ENCODE measurements at places on chromosomes 5 and 9.

GRCh38 chr9:126155756-126156664, 170.6 kb upstream of the MVB12B start:
- DNase-seq: no peak

DNA sequence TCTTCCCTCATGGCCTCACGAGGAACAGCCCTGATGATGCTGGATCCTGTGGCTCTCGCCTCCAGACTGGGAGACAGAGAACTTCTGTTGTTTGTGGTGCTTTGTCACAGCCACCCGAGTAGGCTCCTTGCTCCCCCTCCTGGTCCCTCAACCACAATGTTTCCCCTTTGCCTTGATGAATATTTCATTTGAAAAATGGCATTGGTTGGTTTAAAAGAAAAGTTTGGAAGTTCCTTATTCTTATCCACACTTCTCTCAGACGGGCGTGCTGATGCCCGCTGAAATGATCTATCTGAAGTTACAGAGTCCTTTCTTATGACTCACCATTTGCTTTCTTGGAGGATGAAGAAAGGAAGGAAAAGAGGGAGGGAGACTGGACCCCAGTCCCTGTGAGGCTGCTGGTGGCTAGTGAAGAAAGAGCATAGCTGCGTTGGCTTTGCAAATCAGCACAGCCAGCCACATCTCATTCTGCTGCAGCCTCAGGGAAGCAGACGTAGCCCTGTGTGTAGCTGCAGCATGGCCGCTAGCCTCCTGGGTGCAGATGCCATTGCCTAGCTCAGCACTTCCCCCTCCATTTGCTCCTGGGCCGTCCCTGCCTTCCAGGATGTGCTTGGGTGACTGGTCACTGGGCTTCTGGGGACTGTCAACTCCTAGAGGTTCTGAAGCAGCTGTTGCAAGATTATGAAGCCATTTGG, 185.9 kb downstream of the ERCC6L2 start:
- DNase-seq: no peak

DNA sequence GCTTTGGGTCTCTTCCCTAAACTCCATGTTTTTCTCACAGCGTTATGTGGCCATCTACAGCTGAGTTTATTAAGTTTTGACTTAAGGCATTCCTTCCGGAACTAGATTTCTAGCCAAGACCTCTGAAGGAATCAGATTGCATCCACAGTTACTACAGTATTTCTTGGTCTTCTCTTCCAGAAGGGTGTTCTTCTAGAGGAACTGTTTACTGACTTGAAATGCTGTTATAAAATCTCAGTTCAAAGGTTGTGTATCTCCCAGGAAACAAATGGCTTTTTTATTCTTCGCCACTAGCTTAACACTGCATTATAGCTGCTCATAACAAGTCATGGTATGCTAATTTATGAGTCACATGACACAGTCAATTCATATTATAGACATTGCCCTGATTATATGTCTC, 55.3 kb upstream of the RAD23B start:
- DNase-seq: no peak

GRCh38 chr9:12813960-12814876, 39.4 kb downstream of the LURAP1L start:
- DNase-seq: peak; percentile 46

DNA sequence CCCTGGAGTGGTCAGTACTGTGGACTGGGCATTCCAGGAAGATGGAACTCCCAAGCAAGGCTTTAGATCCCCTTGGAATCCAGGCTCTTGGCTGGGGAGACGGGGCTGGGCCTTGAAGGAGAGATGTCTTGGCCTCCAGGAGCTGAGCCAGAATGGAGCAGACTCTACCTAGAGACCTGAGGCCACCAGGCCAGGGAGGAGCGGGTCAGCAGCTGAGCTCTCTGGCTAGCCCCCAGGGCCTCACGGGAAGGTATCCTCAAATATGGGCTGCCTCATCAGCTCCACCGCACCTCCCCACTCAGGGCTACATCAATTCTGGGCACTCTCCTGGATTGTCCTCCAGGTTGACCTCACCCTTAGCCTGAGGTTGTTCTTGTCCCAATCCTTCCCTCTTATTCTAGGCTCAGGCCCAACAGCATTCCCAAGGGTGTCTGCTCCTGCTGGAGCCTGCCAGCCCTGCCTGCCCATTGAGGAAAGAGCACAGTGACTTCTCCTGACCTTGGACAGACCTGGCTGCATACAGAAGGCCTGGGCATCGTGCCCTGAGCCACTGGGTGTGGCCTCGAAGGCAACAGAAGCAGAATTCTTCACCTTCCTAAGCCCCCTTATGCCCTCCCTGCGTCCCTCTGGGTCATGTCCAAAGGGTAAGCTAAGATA, 3.0 kb upstream of the PDLIM4 start:
- DNase-seq: no peak

GRCh38 chr5:160390787-160391696, 8.8 kb downstream of the FAM200C start:
- DNase-seq: no peak

DNA sequence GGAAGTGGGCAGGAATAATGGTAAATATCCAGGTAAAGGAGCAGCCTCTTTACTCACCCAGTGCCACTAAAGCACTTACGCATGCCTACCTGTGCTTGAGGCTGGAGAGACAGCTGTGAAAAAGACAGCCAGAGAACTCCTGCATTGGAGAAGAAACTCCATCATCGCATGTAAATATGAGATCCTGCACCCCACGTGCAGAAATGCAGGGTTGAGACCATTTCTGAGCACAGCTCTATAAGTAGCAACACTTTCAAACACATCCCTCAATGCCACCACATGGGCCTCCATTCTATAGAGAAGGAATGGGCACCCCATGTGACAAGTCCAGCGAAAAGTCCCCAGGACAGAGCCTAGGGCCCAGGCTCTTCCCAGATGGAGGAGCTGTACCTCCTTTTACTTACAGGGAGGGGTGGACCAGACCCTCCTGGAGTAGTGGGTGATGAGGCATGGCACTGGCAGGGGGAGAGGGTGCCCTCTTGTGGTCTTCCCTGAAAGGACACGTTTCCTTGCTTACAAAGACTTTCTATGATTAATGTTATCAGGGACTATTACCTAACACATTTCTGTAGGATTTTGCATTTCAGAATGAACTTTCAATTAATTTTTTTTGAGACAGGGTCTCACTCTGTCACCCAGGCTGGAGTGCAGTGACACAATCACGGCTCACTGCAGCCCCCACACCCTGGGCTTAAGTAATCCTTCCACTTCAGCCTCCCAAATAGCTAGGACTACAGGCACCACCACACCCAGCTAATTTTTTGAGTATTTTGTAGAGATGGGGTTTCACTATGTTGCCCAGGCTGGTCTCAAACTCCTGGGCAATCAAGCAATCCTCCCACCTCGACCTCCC, 55.3 kb upstream of the IL17B start:
- DNase-seq: peak; percentile 12

GRCh38 chr9:36416890-36417289, 16.8 kb upstream of the RNF38 start:
- no peak for DNase-seq

DNA sequence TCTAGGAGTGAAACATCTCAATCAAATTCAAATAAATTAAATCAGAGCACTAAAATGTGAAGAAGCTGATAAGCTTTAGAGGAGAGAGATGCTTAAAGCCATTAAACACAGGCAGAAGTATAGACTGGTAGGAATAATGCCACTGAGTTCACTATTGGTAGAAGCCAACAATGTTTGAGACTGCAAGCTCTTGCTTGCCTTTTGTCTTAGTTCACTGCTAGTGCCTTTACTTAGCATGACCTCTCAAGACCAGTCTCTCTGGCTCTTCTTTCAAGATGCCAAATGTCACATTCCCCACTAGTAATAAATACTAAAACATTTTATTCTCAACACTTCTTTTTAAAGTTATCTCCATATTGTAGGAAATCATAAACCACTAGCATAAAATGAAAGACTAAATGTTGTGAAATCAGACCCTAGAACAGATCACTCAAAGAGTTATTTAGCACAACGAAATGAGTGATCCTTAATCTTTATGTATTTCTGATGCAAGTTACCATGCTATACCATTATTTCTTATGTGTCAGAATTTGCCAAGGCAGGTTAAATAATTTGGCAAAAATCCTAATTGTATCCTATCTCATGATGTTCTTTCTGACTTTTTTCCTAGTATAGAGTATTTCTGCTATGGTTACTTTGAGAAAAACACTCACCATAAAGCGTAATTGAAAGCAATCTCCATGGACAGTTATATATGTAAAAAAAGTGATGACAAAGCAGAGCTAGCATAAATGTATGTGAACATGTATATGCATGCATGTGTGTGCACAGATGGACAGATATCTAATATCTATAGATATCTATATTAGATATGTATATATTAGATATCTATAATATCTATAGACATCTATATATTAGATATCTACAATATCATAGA, 57.5 kb downstream of the PJA2 start:
- DNase-seq: no peak

GRCh38 chr5:64487283-64487682, 18.5 kb upstream of the RGS7BP start:
- no peak for DNase-seq

GRCh38 chr5:22431406-22431805, 421.7 kb downstream of the CDH12 start:
- no peak for DNase-seq

- no peak for DNase-seq
These were observed 24.6 kb downstream of the SPARC start for GRCh38 chr5:151661968-151662732.

- DNase-seq: no peak
These were observed 105.1 kb downstream of the ADCY2 start for GRCh38 chr5:7501061-7501460.

DNA sequence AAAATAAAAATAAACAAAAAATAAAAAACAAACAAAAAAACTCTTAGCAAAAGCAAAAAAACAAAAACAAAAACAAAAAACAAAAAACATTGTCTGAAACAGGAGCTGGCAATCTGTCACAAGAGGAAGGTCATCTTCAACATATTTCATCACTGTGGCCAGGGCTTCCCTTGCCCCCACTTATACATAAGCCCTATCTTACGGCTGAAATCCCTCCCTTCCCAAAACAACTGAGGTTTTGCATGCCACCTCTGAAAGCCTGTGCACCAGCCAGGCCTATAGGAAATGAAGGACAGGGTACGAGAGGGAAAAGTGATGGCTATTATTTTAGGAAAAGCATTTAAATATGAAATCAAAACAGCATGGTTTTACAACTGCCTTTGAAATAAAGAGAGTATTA, 10.8 kb downstream of the MTMR12 start:
- DNase-seq: no peak

DNA sequence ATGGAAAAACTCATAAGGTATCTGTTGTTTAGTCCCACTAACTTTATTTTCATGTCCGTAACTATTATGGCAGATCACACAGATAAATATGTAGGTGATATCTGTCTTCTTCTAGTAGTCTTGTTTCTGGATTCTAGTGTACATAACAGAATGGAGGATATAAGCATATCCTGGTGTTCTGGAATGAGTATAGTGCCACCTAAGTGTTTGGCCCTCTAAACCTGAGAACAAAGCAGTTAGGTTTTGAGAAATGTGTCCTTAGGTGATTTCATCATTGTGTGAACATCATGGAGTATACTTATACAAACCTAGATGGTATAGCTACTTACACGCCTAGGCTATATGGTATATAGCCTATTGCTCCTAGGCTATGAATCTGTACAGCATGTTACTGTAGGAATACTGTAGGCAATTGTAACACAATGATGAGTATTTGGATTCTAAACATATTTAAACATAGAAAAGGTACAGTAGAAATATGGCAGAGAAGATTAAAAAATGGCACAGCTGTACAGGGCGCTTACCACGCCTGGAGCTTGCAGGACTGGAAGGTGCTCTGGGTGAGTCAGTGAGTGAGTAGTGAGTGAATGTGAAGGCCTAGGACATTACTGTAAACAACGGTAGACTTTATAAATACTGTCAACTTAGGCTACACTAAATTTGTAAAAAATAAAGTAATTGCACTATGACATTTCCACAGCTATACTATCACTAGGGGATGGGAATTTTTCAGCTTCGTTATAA, 150.3 kb upstream of the SLC24A2 start:
- DNase-seq: no peak
